Posterior cingulate gyrus (tissue), 11 donors: ENCODE measurements at places on chromosomes 5 and 9.

- no peak for DNase-seq
Observed at GRCh38 chr9:26956860-26957233, 635 bp downstream of the IFT74 start.

- no peak for DNase-seq
Observed at GRCh38 chr9:116953271-116953670, 266.2 kb downstream of the TRIM32 start.

DNA sequence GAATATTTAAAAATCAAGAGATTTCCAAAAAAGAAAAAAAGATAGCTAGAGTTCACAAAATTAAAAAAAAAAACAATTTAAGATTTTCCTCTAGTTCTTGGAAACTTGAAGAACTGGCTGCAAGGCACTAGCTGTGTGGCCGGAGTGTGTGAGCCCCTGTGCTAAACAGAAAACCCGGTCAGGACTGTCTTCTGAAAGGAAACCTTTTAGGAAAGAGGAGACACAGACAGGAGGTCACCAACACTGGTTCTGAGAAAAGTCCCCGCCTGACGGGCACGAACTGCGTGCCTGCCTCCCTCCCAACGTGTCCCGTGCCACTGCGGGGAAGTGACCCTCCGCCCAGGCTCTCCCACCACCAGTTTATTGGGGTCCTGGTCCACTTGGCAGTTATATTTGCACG, 15.2 kb downstream of the TTF1 start:
- no peak for DNase-seq

DNA sequence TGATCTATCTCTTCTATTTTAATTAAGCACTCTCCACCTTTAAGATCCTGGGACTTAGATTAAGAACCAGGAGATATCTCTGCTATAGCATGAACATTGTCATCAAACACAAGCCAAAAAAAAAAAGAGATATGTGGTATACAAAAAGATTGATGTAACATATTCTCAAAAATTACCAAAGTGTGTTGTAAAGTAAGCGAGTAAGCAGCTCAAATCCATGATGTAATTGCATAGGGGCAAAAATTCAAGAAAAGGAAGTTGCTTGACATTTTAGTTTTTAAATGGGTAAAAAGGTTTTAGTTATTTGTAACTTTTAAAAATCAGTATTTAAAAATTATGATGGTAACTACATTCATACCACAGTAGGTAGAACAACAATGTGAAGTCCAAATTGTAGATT, 40.7 kb downstream of the CNTRL start:
- DNase-seq = no peak

- no peak for DNase-seq
Observed at GRCh38 chr5:57764479-57765089, 282.0 kb upstream of the ACTBL2 start.

GRCh38 chr9:110087605-110088004, 120.4 kb downstream of the C9orf152 start:
- DNase-seq = no peak

GRCh38 chr9:74512416-74512815, 15.3 kb downstream of the RORB start:
- DNase-seq = no peak

DNA sequence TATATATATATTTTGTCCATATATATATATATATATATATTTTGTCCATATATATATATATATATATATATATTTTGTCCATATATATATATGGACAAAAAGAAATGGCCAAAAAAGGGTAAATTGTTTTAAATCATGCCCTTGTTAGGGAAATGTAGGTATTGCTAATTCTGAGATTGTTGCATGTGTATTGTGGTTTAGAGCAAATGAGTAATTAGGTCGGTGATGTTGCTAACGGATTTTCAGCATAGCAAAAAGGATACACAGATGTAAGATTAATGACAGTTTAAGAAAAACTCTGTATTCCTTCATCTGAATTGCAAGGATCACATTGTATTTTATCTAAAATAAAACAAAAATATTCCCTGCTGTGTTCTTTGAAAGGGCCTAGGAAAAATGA, 40.2 kb downstream of the OSTF1 start:
- DNase-seq = no peak

DNA sequence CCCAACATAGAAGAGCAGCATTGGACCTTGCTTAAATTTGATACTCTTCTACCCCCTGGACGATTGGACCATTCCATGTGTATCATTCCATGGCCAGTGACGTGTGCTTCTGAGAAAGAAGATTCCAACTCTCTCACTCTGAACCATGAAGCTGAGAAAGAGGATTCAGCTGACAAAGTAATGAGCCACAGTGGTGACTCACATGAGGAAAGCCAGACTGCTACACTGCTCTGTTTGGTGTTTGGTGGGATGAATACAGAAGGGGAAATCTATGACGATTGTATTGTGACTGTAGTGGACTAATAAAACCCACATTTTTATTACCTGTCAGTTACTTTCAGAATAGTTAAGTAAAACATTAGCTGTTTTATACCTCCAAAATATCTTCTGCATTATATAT, 7.5 kb downstream of the HSPA5 start:
- no peak for DNase-seq

- no peak for DNase-seq
Observed at GRCh38 chr5:78659714-78660113, 11.1 kb upstream of the LHFPL2 start.

DNA sequence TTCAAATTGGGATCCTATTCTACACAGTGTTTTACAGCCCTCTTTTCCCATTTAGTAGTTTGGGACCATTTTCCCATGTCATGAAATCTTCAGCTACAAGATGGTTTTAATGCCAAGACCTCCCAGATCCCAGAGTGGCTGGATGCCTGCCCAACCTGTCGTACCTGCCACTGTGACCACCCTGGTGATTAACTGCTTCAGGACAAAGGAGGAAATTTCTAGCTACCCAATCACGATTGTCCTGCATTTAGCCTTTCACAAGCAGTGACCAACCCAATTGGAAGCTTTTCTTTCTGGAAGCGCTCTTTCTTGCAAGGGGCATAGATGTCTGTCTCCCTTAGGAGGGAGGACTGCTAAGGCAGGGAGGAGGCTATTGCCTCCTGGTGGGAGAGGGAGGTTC, 13.8 kb downstream of the IL9 start:
- DNase-seq = no peak

- DNase-seq = no peak
Observed at GRCh38 chr5:145682197-145682899, 152.8 kb downstream of the PRELID2 start.
